Ovary (tissue), 10 donors: ENCODE measurements at places on chromosomes 3 and 15. TPM values are rescaled to one million over a fixed set of nuclear protein-coding genes. Genes with fewer than 3 reads are reported as not detected.

The ATP8B4 gene
- polyA plus RNA-seq, result 11.3 TPM

The SCN11A gene
- 0.30 TPM for polyA plus RNA-seq

The GHSR gene
- not detected for polyA plus RNA-seq

The HYKK gene
- 6.7 TPM for polyA plus RNA-seq

The AADAC gene
- polyA plus RNA-seq, result 40.6 TPM

The ZFAND6 gene
- polyA plus RNA-seq, result 65.4 TPM

The AKAP13 gene
- 94.0 TPM for polyA plus RNA-seq

The CLRN1 gene
- polyA plus RNA-seq, result not detected

The SAMD7 gene
- not detected for polyA plus RNA-seq

The GJD2 gene
- not detected for polyA plus RNA-seq

The C2CD4A gene
- polyA plus RNA-seq, result not detected

GRCh38 chr15:33341953-33342352 lies 31.2 kb downstream of the RYR3 start:
- H3K4me3 ChIP-seq, result no peak overlapping the region
- no peaks in the 10 kb centered on the region for H3K27me3 ChIP-seq
- no peak overlapping the region for H3K27ac ChIP-seq
- no peaks in the 10 kb centered on the region for H3K36me3 ChIP-seq

DNA sequence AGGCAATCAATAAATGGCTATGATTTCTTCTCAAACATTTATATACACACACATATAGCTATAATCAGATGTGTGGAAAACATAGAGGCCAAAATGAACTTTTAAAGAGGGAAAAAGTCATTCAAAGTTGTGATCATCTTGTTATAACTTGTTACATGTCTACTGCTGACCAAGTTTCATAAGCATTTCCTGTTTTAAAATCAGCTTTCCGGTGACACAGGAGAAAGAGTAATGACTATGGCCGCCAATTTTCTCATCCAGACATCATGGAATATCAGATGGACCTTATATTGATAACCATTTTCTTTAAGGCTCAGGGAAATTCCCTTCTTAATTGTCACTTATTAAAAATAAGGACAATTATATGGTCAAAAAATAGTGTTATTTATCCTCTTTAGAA lies 71.7 kb upstream of the AGTR1 start:
- no peak for DNase-seq
- no peak overlapping the region for H3K4me3 ChIP-seq
- no peak overlapping the region for H3K27ac ChIP-seq

DNA sequence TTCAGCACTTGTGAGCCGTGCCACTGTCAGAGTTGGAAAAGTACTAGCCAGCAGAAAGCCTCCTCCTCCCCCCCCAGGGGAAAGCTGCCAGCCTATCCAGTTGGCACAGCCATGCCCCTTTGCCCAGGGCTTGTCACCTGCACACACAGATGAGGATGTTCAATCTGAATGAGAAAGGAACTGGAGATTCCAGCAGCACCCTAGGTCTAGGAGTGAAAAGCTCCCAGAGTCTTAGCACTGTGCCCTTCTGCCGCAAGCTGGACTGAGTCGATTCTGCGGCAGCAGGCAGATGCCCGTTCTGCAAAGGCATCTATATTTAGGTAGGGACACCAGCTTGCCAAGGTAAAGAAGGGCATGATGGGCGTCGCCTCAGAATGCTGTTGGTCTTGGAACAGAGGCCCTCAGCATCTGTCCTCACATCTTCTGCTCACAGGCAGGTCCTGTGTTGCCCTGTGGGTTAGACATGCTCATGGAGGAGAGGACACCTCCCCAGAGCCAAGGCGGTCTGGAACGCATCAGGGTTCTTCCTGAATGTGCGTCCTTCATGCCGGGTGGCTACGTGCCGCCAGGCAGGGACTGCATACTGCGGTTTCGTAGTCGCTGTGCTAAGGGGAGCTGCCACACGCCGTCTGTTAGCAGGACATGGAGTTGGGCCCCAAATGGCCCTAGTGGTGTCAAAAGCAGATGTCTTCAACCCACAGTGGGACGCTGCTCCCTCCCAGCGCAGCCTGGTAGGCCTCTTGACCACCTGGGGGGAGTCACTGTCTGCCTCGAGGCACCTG lies 109.5 kb downstream of the VGLL4 start:
- H3K27me3 ChIP-seq, result no peaks in the 10 kb centered on the region
- DNase-seq, result peak; percentile 51

DNA sequence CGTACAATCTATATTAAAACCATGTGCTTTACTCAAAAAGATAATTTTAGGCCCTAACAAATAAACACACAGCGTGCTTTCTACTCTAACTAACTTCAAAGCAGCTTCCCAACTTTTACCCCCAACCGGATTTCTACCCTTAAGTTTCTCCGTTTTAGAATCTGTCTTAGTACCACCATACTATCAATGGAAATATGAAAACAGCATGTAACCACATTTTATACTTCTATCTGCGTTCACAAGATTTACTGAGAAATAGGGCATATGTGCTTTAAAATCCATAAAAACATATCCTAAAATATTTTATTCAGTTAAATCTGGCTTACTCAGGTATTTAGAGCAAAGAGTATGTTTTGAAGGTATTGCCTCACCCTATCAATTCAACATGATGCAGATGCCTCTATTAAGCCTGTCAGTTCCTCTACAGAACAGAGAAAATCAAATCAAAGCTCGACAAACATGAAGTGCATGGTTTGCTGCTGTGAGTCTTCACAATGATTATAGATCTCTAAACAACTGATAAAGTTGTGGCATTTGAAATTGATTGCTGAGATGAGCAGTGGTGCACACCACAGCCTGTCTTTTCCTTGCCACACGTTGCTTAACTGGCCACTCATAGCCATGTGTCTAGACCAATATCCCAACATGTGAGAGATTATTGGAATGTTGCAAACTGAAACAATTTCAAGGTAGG lies 44.5 kb upstream of the ZPLD1 start:
- H3K4me1 ChIP-seq, result no peaks in the 10 kb centered on the region
- H3K27me3 ChIP-seq, result no peaks in the 10 kb centered on the region
- H3K36me3 ChIP-seq, result no peaks in the 10 kb centered on the region

- H3K27ac ChIP-seq, result no peak overlapping the region
- no peak for DNase-seq
- H3K4me1 ChIP-seq, result no peaks in the 10 kb centered on the region
- H3K27me3 ChIP-seq, result no peaks in the 10 kb centered on the region
- H3K36me3 ChIP-seq, result no peaks in the 10 kb centered on the region
- no peak overlapping the region for H3K4me3 ChIP-seq
These were observed 231.8 kb downstream of the UACA start for GRCh38 chr15:70531576-70531975.

DNA sequence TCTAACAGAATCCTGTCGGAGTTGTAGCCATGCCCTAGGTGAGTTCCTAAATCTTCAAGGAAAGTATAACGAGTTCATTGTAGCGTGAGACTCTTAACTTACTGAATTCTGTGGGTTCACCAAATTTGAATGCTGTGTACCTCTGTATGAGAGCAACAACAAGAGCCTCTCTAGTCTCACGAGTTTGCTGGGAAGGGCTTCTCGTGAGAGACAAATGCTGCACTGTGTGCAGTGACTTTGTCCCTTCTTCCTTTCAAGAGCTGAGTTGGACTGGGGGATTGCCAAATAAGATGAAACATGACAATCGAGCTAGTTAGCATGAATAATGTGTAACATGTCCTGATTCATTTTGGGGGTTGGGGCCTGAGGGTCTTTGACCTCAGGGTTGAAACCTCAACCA lies 32.2 kb downstream of the KAT2B start:
- H3K27ac ChIP-seq, result no peak overlapping the region
- H3K4me1 ChIP-seq, result peaks cover 2% of the 10 kb centered on the region
- no peak overlapping the region for H3K4me3 ChIP-seq
- H3K36me3 ChIP-seq, result no peaks in the 10 kb centered on the region

DNA sequence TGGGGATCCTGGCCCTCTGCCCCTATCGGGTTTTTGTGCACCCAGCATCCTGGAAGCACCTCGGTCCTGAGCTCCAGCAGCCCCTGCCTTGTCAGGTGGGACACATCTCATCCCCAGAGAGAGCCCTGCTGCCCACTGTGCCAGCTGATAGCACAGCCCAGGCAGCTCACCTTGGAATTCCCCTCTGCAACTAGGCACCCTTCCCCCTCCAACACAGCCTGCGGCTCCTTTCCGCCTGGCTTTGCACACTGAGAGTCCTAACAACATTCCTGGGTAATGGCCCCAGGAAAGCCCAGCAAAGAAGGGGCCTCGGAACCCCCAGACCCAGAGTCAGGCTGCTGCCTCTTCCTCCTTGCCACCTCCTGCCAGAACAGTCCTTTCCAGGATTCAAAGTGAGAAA lies 5.9 kb downstream of the HCN4 start:
- peaks cover 3% of the 10 kb centered on the region for H3K4me1 ChIP-seq
- DNase-seq, result no peak
- no peak overlapping the region for H3K4me3 ChIP-seq

DNA sequence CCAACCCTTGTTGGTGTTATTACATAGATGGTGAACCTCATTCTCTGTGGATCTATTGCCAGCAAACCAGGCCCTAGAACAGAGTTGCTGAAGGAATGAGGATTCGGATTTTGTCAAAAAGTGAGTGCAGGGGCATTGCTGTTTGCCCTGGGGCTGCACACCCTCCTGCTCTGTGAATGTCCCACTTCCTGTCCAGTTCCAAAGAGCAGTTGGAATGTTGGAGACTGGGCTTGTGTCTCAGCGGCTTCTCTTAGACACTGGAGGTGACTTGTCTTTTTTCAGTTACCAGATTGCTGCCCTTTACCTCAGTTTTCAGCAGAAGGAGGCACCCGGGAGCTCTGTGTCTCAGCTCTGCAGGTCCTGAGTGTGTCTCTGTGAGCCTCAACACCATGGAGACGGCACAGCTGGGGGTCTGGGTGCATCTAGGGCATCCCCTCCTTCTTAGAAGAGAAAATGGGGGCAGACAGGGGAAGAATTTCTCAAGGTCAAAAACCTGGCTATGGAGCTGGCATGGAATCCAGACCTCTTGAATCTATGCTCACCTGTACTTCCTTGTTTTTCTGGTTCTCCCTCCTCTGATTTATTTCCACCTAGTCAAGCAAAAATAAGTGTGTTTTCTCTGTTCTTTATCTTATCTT lies 46.3 kb downstream of the LIMD1 start:
- no peak overlapping the region for H3K4me3 ChIP-seq
- H3K27me3 ChIP-seq, result no peaks in the 10 kb centered on the region

- H3K4me1 ChIP-seq, result peaks cover 8% of the 10 kb centered on the region
- no peak overlapping the region for H3K27ac ChIP-seq
- H3K4me3 ChIP-seq, result peak overlapping the region; percentile 42
- H3K27me3 ChIP-seq, result no peaks in the 10 kb centered on the region
These were observed 110.3 kb upstream of the KLF13 start for GRCh38 chr15:31216215-31216911.

- no peak overlapping the region for H3K4me3 ChIP-seq
- H3K36me3 ChIP-seq, result no peaks in the 10 kb centered on the region
- no peak for DNase-seq
- H3K27me3 ChIP-seq, result no peaks in the 10 kb centered on the region
- peaks cover 7% of the 10 kb centered on the region for H3K4me1 ChIP-seq
- no peak overlapping the region for H3K27ac ChIP-seq
These were observed 10.8 kb downstream of the IP6K1 start for GRCh38 chr3:49775538-49775937.

GRCh38 chr15:101042320-101042719 lies 123.2 kb downstream of the LRRK1 start:
- no peak for DNase-seq
- H3K4me3 ChIP-seq, result no peak overlapping the region
- no peaks in the 10 kb centered on the region for H3K27me3 ChIP-seq
- no peaks in the 10 kb centered on the region for H3K36me3 ChIP-seq
- no peak overlapping the region for H3K27ac ChIP-seq
- peaks cover 18% of the 10 kb centered on the region for H3K4me1 ChIP-seq

DNA sequence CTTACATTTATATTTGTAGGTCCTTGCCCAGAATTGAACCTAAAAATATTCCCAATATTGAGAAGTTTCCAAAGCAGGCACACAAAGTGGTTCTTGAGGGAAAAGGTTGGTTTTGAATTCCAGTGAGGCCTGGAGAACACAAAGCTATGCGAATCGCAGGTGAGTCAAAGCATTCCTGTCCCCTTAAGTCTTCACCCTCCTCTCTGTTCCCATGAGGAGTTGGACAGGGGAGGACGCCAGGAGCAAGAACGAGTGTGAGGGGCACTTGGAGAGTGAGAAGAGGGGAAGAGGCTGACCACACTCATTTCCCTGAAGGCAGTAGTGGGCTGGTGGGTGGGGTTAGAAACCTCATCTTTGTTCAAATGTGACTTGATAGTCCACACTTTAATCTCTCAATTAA lies 185.8 kb upstream of the EOMES start:
- H3K36me3 ChIP-seq, result no peaks in the 10 kb centered on the region
- no peak overlapping the region for H3K4me3 ChIP-seq
- H3K4me1 ChIP-seq, result no peaks in the 10 kb centered on the region
- H3K27ac ChIP-seq, result no peak overlapping the region

DNA sequence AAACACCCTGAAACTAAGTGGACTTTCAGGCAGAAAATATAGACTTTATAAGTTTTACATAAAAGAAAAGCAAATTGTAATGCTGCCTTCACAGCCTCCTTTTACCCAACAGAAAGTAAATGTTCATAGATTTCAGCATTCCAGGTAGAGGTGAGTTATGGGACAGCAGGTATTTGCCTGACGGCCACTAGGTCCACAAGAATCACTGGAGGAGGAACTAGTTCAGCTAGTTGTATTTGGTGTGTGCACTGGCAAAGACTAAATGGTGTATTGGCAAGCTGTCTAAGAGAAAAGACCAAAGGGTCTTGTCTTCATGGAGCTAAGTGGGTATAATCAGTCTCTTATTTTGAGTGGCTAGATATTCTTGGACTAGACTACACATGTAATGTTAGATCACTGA lies 34.2 kb downstream of the ZNF654 start:
- no peaks in the 10 kb centered on the region for H3K4me1 ChIP-seq
- DNase-seq, result no peak
- no peak overlapping the region for H3K4me3 ChIP-seq
- H3K27me3 ChIP-seq, result no peaks in the 10 kb centered on the region
- H3K27ac ChIP-seq, result no peak overlapping the region

GRCh38 chr15:60392601-60392985 lies 5.2 kb downstream of the ANXA2 start:
- peaks cover 29% of the 10 kb centered on the region for H3K4me1 ChIP-seq
- no peak overlapping the region for H3K27ac ChIP-seq
- no peak for DNase-seq
- no peak overlapping the region for H3K4me3 ChIP-seq
- no peaks in the 10 kb centered on the region for H3K36me3 ChIP-seq

GRCh38 chr3:177343122-177343625 lies 145.9 kb upstream of the TBL1XR1 start:
- H3K4me1 ChIP-seq, result peaks cover 2% of the 10 kb centered on the region
- no peak overlapping the region for H3K27ac ChIP-seq
- H3K27me3 ChIP-seq, result no peaks in the 10 kb centered on the region
- no peak overlapping the region for H3K4me3 ChIP-seq

GRCh38 chr3:39107388-39108199 lies at the start of the genes GORASP1 and TTC21A:
Gene GORASP1 (minus strand): TSS chr3:39107627. CDS start chr3:39107541, 86 bp downstream.
Gene TTC21A (plus strand): TSS chr3:39107680. CDS start chr3:39107838, 158 bp downstream.
- H3K27me3 ChIP-seq, result no peaks in the 10 kb centered on the region
- peak within 1 kb of the TSS; percentile 88 for H3K27ac ChIP-seq
- peak within 1 kb of the TSS; percentile 88 for H3K4me3 ChIP-seq
- H3K4me1 ChIP-seq, result peaks cover 4% of the 10 kb centered on the region

DNA sequence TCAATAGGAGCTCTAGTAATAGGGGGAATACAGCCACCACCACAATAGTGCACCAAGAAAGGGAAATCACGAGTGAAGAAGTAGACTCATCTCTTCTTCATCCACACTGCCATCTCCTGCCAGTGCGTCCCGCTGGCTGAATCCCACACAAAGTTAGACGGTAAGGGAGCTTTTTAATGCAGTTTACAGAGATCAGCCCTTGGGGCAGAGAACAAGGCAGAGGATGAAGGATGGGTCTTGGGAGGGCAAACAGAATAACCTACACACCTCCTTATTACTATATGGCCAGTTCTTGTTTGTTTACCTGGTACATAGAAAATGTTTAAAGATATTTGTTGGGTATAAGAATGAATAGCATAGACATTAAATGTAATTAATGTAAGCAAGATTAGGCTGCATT lies 11.0 kb upstream of the DPH6 start:
- no peaks in the 10 kb centered on the region for H3K4me1 ChIP-seq
- H3K4me3 ChIP-seq, result no peak overlapping the region
- no peak overlapping the region for H3K27ac ChIP-seq
- no peak for DNase-seq
